Endodermal cell (in vitro differentiated cells): ENCODE measurements at places on chromosomes 3 and 15. TPM values are rescaled to one million over a fixed set of nuclear protein-coding genes. Genes with fewer than 3 reads are reported as not detected.

DNA sequence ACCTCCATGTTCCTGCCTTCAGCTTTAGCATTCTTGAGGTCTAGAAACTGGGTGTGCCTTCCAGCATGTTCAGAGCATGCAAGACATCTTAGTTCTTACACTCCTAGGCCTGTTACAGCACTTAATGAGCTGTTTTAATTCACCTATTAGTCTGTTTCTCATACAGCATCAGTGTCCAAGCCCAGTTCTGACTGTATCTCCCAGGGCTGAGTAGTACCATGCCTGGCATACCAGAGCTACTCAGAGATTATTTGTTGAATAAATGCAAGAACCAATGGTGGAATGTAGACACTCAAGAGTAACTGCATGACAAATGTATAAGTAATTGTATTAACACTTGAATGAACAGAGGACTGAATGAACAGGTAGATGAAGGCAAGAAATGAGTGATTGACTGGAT, 61.8 kb upstream of the SCN5A start:
- H3K4me1 ChIP-seq, result no peaks in the 10 kb centered on the region
- DNase-seq, result no peak
- no peak overlapping the region for H3K4me3 ChIP-seq
- no peaks in the 10 kb centered on the region for H3K36me3 ChIP-seq
- peaks cover 48% of the 10 kb centered on the region for H3K27me3 ChIP-seq
- no peak overlapping the region for H3K27ac ChIP-seq

GRCh38 chr15:93089727-93090305, 805 bp upstream of the RGMA start:
- peak overlapping the region; percentile 87 for H3K4me3 ChIP-seq
- peaks cover 4% of the 10 kb centered on the region for H3K36me3 ChIP-seq
- peaks cover 11% of the 10 kb centered on the region for H3K27me3 ChIP-seq
- H3K27ac ChIP-seq, result no peak overlapping the region
- peak; percentile 54 for DNase-seq

DNA sequence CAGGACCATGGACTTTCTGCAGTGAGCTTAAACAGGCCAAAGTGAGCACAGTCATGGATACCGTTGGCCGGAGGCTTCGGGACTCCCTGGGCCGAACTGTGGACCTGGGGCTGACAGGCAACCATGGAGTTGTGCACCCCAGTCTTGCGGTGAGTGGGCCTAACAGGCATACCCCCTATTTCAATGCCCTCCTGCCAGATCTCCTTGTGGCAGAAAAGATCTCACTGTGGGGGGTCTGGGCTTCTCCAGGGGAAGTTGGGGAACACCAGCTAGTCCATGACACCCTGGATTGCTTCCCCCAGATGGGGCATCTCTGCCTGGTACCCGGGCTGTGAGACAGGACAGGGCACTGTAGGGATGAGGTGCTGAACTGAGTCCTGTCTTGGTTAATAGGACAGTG, 29.5 kb downstream of the ACAD9 start:
- H3K4me3 ChIP-seq, result no peak overlapping the region
- no peak for DNase-seq
- no peak overlapping the region for H3K27ac ChIP-seq

DNA sequence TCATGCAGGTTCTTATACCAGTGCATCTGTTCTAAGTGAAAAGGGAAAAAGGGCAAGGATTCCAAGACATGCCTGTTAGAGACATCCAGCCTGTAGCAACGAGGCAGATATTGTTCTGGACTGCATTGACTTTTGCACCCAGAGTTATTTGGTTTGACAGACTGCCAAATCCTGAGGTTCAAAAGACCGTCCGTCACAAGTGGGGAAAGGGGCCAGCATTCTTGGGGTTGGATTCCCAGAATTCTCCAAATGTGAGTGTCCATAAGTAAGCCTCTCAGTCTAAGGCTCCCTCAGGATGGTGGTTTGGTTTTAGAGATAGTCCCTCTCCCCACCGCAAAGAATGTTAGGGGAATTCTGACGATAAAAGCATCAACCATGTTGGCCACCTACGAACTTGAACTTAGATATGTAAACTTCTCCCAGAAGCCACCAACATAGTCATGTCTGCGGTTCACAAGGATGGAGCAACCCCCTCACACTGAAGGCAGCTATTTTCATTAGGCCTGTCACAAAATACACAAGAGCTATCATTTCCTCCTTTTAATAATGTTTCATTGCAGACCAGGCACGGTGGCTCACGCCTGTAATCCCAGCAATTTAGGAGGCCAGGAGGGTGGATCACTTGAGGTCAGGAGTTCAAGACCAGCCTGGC, 13.6 kb upstream of the LACTB start:
- H3K4me1 ChIP-seq, result no peaks in the 10 kb centered on the region
- no peaks in the 10 kb centered on the region for H3K27me3 ChIP-seq
- H3K36me3 ChIP-seq, result no peaks in the 10 kb centered on the region
- H3K27ac ChIP-seq, result no peak overlapping the region
- DNase-seq, result no peak

DNA sequence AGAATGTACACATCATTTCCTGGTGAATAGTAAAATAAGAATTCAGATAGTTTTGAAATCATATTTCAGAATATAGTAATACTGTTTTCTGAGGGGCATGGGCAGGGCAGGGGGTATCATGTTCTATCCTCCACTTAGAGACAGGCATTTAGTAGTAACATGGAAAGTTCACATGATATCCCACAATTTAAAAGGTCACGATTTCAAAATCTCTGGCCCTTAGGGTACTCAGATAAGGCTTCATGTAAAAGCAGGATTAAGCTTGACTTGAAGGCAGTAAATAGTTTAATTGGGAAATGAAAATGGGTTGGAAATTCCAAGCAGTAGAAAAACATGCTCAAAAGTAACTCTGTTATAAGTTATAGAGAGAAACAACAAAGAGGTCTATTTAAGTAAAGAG, 353.2 kb upstream of the AGTR1 start:
- no peaks in the 10 kb centered on the region for H3K27me3 ChIP-seq
- no peaks in the 10 kb centered on the region for H3K4me1 ChIP-seq
- H3K27ac ChIP-seq, result no peak overlapping the region
- no peak overlapping the region for H3K4me3 ChIP-seq
- no peaks in the 10 kb centered on the region for H3K36me3 ChIP-seq
- no peak for DNase-seq

GRCh38 chr3:124467980-124468902, 262.0 kb upstream of the UMPS start:
- no peaks in the 10 kb centered on the region for H3K27me3 ChIP-seq
- no peaks in the 10 kb centered on the region for H3K4me1 ChIP-seq
- H3K4me3 ChIP-seq, result no peak overlapping the region
- no peaks in the 10 kb centered on the region for H3K36me3 ChIP-seq
- no peak overlapping the region for H3K27ac ChIP-seq

GRCh38 chr3:107942951-107943749, 147.7 kb downstream of the CD47 start:
- H3K4me1 ChIP-seq, result peaks cover 3% of the 10 kb centered on the region
- DNase-seq, result no peak
- H3K27ac ChIP-seq, result no peak overlapping the region
- no peaks in the 10 kb centered on the region for H3K36me3 ChIP-seq
- H3K4me3 ChIP-seq, result no peak overlapping the region

DNA sequence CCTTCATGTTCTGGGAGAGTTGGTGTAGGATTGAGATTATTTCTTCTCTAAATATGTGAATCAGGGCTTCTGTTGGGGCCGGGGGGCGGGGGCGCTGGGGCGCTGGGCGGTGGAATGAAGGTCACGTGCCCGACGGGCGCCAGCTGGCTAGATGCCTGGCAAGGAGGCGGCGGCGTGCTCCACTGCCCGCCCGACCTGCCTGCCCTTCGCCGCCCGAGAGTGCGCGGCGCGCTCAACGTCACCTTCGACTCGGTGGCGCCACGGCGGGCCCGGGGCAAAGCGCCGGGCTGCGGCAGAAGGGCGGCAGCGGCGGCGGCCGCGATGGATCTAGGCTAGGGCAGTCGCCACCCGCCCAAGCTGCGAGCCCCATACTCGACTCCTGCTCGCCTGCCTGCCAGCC, 47.0 kb upstream of the LHFPL4 start:
- no peak overlapping the region for H3K27ac ChIP-seq
- H3K4me1 ChIP-seq, result no peaks in the 10 kb centered on the region
- H3K27me3 ChIP-seq, result no peaks in the 10 kb centered on the region
- H3K4me3 ChIP-seq, result no peak overlapping the region

- H3K36me3 ChIP-seq, result no peaks in the 10 kb centered on the region
- DNase-seq, result peak; percentile 66
- H3K4me3 ChIP-seq, result no peak overlapping the region
- peaks cover 7% of the 10 kb centered on the region for H3K4me1 ChIP-seq
- H3K27ac ChIP-seq, result no peak overlapping the region
Observed at GRCh38 chr15:77557144-77557543, 75.6 kb downstream of the LINGO1 start.

DNA sequence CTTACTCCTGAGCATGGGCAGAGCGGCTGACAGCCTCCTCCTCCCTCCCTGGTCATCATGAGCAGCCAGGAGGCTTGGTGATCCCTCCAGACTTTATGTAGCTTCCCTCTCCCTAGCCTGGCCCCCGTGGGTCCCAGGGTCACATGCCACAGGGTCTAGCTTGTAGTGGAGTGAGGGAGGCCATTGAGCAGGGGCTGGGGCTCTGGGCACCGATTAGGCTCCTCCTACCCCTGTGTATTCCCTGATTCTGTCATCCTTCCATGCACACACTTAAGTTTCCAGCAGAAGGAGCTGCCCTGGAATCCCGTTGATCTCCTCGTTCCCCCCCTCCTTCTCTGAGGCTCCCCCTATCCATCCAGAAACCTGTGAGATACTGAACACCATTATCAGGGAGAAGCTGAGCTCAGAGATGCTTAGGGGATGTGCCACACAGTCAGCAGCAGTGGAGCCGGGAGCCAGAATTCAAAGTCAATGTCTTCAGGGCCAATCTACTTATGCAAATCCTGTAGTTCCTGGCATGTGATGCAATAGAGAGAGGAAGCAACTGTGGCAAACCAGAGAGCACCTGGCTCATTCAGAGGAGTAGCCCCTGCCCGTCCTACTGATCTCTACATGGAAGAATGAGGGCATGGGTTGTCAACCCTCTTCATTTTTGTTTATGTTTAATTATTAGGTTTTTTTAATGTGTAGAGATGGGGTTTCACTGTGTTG, 17.2 kb downstream of the CCDC33 start:
- no peaks in the 10 kb centered on the region for H3K36me3 ChIP-seq
- no peaks in the 10 kb centered on the region for H3K27me3 ChIP-seq
- no peak overlapping the region for H3K4me3 ChIP-seq
- H3K4me1 ChIP-seq, result no peaks in the 10 kb centered on the region
- DNase-seq, result peak; percentile 59

GRCh38 chr3:78940128-78940527, 827.7 kb downstream of the ROBO1 start:
- no peaks in the 10 kb centered on the region for H3K27me3 ChIP-seq
- DNase-seq, result no peak
- no peak overlapping the region for H3K27ac ChIP-seq
- no peaks in the 10 kb centered on the region for H3K36me3 ChIP-seq
- no peaks in the 10 kb centered on the region for H3K4me1 ChIP-seq

GRCh38 chr15:57973534-57973933, 92.0 kb downstream of the ALDH1A2 start:
- H3K4me1 ChIP-seq, result no peaks in the 10 kb centered on the region
- no peak for DNase-seq
- H3K4me3 ChIP-seq, result no peak overlapping the region

DNA sequence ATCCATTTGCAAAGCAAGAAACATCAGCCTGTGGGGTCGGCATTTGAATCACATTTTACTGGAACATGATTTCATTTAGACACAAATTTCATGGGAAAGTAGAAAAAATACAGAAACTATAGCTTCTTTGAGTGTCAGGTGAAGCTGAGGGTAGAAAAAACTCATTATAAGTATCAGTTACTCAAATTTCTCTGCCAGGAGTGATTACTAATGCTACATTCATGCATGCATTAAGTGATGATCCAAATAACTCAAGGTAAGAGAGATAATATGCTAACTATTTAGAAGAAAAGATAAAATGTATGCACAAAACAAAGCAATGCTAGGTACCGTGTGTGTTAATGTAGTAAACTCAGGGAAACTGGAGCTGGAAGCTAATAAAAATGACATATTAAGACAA, 406.0 kb downstream of the GAP43 start:
- H3K27ac ChIP-seq, result no peak overlapping the region
- no peak overlapping the region for H3K4me3 ChIP-seq
- H3K27me3 ChIP-seq, result no peaks in the 10 kb centered on the region
- H3K4me1 ChIP-seq, result no peaks in the 10 kb centered on the region

DNA sequence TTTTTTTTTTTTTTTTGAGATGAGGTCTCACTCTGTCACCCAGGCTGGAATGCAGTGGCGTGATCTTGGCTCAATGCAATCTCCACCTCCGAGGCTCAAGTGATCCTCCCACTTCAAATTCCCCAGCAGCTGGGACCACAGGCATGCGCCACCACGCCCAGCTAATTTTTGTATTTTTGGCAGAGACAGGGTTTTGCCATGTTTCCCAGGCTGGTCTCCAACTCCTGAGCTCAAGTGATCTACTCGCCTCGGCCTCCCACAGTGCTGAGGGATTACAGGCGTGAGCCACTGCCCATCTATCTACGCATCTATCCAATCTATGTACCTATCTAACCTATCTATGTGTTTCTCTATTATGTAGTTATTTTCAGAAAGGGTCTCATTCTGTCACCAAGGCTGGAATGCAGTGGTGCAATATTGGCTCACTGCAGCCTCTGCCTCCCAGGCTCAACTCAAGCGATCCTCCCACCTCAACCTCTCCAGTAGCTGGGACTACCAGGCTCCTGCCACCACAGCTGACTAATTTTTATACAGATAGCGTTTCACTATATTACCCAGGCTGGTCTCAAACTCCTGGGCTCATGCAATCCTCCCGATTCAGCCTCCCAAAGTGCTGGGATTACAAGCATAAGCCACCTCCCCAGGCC, 20.2 kb upstream of the GPX1 start:
- no peak overlapping the region for H3K4me3 ChIP-seq
- no peak overlapping the region for H3K27ac ChIP-seq
- H3K36me3 ChIP-seq, result peaks cover 22% of the 10 kb centered on the region
- no peaks in the 10 kb centered on the region for H3K4me1 ChIP-seq
- no peak for DNase-seq

DNA sequence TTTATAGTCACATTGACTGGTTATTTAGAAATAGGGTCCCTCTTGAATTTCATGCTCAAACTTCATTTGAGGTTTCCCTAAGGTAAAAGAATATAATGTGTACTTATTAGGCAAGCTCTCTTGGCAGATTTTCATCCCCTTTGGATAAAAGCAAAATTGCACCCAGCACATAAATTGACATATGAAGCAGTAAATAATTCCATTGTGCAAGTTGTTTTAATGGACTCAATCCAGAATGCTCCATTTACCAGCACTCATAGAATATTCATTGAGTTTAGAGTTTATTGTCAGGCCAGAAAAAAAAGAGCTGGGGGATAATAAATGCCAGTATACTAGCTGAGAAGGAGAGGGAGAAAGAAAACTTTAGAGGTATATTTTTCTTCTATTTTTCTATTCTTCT, 136.8 kb downstream of the TPRG1 start:
- peaks cover 18% of the 10 kb centered on the region for H3K27me3 ChIP-seq
- H3K27ac ChIP-seq, result no peak overlapping the region
- DNase-seq, result no peak
- no peaks in the 10 kb centered on the region for H3K36me3 ChIP-seq
- no peak overlapping the region for H3K4me3 ChIP-seq
- H3K4me1 ChIP-seq, result peaks cover 4% of the 10 kb centered on the region

The C3orf20 gene
- 0.11 TPM in 1 of 2 replicates, not detected in the other for total RNA-seq

The PCSK6 gene
- total RNA-seq, result 5.3 and 9.8 TPM in 2 replicates

The FAM43A gene
- 0.48 to 0.73 TPM (median 0.58 TPM) in 3 replicates for total RNA-seq

The GCSAM gene
- total RNA-seq, result not detected in 3 replicates

The ZNF717 gene
- 13.1 and 15.2 TPM in 2 replicates for total RNA-seq
